LHCN-M2 (cell line): ENCODE measurements at places on chromosomes 4 and X. TPM values are rescaled to one million over a fixed set of nuclear protein-coding genes. Genes with fewer than 3 reads are reported as not detected.
A peak's percentile ranks its signal among the peaks of the same experiment; 100 is the strongest.

DNA sequence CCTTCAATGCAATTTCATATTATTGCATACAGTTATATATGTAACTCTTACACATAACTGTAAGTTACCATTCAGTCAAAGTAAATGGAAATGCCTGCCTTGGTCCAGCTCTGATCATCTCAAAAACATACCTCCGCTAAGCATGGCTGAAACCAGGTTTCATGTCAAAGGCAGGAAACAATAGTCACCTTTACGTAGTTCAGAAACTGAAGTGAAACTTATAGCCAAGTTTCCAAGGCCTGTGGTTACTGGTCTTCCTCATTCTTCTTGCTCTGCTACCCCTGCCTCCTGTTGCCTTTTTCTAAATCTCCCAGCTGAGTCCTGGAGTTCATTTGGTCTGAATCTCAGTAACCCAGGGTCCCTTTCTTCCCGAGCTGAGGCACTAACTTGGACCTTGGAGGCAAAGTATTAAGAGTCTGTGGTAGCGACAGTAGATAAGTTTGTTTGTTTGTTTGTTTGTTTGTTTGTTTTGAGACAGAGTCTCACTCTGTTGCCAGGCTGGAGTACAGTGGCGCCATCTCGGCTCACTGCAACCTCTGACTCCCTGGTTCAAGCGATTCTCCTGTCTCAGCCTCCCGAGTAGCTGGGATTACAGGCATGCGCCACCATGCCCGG, 30.8 kb downstream of the DAPP1 start:
- DNase-seq = no peak

DNA sequence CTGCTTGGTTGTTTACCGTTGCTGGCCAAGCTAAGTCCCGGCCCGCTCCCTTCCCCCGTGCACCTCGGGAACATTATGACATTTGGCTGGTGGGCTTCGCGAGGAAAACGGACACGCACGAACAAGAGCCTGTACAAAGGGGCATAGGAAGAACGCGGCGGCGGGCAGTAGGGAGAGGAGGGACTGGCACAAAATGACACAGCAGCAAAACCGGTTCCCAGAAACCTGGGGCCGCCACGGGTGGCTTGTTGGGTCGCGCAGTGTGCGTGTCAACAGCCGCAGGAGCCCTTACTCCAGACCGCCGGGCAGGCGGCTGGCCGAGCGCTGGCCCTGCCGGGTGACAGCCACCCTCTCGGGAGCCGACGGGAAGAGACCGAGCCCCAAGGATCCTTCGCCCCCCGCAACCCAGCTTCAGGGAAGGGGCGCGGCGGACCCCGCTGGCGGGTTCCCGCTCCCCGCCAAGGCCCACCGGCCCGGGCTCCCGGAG, 1.6 kb upstream of the LIN54 start:
- DNase-seq = no peak

DNA sequence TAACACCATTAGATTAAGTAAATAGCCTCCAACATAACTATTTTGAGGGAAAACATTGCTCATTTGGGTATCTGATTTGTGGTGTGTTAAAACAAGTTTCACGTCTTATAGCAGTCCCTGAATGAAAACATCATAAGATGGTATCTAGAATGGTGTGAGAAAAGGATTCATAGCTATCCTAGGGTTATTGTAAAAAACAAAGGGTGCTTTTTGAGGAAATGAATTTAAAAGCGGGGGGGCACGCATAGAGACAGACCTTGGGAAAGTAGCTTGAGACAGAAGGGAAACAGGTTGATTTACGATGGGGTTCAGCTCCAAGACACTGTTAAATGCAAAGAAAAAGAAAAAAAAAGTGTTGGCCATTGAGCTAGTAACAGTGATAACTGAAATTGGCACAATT, 768 bp upstream of the CXCL10 start:
- no peak for DNase-seq

- no peak for DNase-seq
Observed at GRCh38 chrX:105265093-105265492, 44.6 kb upstream of the TEX13A start.

DNA sequence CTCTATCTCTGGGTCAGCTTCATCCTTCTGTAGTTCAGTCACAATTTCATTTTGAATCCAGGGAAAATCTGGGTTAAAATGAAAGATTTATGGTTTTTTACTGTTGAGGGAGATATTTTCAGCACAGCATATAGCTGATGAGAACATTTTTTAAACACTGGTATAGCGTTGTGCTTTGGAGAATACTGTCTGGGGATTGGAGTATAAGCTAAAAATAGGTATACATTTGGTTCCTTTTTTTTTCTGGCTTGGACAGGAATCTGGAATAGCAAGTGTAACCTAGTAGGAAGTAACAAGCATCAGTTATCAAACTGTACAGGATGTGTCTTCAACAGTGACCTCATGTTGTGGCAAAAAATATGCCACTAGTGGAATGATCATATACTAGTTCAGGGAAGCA, 149.1 kb downstream of the GRXCR1 start:
- DNase-seq = no peak

- DNase-seq = peak; percentile 63
Observed at GRCh38 chrX:25156323-25156722, 140.6 kb upstream of the ARX start.

The ASIC5 gene
- not detected in 2 replicates for total RNA-seq

The NAP1L3 gene
- total RNA-seq = 0.83 and 0.86 TPM in 2 replicates

The PGAM4 gene
- not detected in 2 replicates for total RNA-seq

The NDNF gene
- 0.11 TPM in 1 of 2 replicates, not detected in the other for total RNA-seq
